ENCODE measurements at places on chromosomes 2 and 18.

- DNase-seq, result no peak
Observed at GRCh38 chr2:8574196-8575037, 107.4 kb upstream of the ID2 start.

GRCh38 chr2:181312515-181312927, 144.7 kb upstream of the ITGA4 start:
- no peak for DNase-seq

GRCh38 chr2:229370509-229370908, 99.4 kb upstream of the PID1 start:
- no peak for DNase-seq

DNA sequence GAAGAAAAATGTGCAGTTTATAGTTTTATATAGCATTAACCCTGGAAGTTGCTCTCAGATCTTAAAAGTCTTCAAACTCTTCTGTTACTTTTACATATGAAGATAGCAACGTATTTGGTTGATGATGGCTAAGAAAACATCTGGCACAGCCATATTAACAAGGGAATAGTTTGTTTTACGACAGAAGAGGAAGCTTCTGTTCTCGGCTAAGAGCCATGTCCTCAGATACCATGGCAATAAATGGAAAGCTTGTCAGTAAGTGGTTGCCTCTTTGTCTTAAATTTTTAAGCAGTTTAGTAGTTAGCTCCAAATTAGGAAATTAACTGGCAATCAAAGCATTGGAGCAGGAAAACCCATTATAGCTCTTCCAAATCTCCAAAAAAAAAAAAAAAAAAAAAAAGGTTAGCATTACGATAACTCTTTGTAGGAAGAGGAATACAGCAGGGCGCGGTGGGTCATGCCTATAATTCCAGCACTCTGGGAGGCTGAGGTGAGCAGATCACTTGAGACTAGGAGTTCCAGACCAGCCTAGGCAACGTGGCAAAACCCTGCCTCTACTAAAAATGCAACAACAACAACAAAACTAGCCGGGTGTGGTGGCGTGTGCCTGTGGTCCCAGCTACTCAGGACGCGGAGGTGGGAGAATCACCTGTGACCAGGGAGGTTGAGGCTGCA, 4.5 kb upstream of the STON1 start:
- no peak for DNase-seq

- no peak for DNase-seq
Observed at GRCh38 chr2:99374747-99375146, 37.6 kb downstream of the EIF5B start.
